ENCODE measurements at places on chromosomes 13 and 19.

GRCh38 chr13:97211300-97211699 is 10.8 kb upstream of the MBNL2 start:
- no peaks in the 10 kb centered on the region for H3K4me1 ChIP-seq
- no peaks in the 10 kb centered on the region for H3K36me3 ChIP-seq
- DNase-seq = no peak
- no peak overlapping the region for H3K27ac ChIP-seq

DNA sequence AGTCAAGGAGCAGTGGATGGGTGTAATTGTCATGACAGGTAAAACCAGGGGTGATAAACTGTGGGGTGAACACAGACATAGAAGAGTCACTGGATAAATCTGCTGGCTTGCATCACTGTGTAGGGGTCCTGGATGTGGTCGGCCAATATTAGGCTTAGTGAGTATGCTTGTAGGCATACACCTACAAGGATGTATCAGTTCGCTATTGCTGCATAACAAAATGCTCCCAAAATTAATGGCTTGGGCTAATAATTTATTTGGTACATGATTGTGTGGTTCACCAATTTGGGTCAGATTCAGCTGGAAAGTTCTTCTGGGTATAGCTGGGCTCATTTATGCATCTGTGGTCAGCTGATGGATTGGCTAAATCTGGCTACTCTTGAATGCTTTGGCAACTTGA is 11.2 kb upstream of the EVI5L start:
- H3K4me3 ChIP-seq = no peak overlapping the region
- no peaks in the 10 kb centered on the region for H3K36me3 ChIP-seq
- no peak for DNase-seq
- peaks cover 3% of the 10 kb centered on the region for H3K27me3 ChIP-seq

GRCh38 chr19:8698433-8699063 is at the start of gene ACTL9:
TSS of gene ACTL9 (minus strand) at chr19:8698795. CDS start at chr19:8698701, 94 bp downstream.
- H3K4me3 ChIP-seq = no peak within 1 kb of the TSS
- no peaks in the 10 kb centered on the region for H3K4me1 ChIP-seq
- no peaks in the 10 kb centered on the region for H3K36me3 ChIP-seq

- no peak overlapping the region for H3K27ac ChIP-seq
- no peaks in the 10 kb centered on the region for H3K36me3 ChIP-seq
- H3K4me3 ChIP-seq = peak overlapping the region; percentile 82
Measured at GRCh38 chr13:113393226-113393562, 29.3 kb upstream of the GRTP1 start.

DNA sequence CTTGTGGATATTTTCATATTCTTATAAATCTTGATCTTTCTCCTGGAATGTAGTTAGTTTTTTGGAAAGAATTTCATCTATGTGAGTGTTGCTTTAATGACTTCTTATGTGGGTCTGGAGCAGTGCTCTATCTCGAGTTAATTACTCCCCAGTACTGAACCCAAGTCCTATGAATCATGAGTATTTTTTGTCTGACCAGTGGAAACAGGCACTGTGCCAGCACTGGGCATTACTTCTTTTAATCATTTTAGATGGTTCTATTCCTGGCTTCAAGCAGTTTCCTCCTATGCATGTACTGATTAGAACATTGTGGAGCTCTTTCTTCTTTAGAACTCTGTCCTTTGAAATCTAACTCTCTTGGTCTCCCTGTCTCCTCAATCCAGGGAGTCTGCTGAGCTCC is 466.3 kb downstream of the PCDH17 start:
- no peaks in the 10 kb centered on the region for H3K27me3 ChIP-seq
- H3K27ac ChIP-seq = no peak overlapping the region

GRCh38 chr19:40990972-40991381 is at the start of gene CYP2B6:
TSS of gene CYP2B6 (plus strand) at chr19:40991282. CDS start at chr19:40991306, 24 bp downstream.
- no peak for DNase-seq
- H3K27ac ChIP-seq = no peak within 1 kb of the TSS
- H3K27me3 ChIP-seq = no peaks in the 10 kb centered on the region

- no peaks in the 10 kb centered on the region for H3K36me3 ChIP-seq
- H3K27me3 ChIP-seq = no peaks in the 10 kb centered on the region
- H3K27ac ChIP-seq = no peak overlapping the region
- no peaks in the 10 kb centered on the region for H3K4me1 ChIP-seq
Measured at GRCh38 chr13:96844195-96844594, 150.1 kb downstream of the OXGR1 start.

GRCh38 chr13:46170687-46171086 is 11.3 kb downstream of the LCP1 start:
- no peaks in the 10 kb centered on the region for H3K36me3 ChIP-seq
- DNase-seq = no peak
- H3K27me3 ChIP-seq = no peaks in the 10 kb centered on the region
- H3K4me3 ChIP-seq = no peak overlapping the region
- peaks cover 88% of the 10 kb centered on the region for H3K4me1 ChIP-seq

DNA sequence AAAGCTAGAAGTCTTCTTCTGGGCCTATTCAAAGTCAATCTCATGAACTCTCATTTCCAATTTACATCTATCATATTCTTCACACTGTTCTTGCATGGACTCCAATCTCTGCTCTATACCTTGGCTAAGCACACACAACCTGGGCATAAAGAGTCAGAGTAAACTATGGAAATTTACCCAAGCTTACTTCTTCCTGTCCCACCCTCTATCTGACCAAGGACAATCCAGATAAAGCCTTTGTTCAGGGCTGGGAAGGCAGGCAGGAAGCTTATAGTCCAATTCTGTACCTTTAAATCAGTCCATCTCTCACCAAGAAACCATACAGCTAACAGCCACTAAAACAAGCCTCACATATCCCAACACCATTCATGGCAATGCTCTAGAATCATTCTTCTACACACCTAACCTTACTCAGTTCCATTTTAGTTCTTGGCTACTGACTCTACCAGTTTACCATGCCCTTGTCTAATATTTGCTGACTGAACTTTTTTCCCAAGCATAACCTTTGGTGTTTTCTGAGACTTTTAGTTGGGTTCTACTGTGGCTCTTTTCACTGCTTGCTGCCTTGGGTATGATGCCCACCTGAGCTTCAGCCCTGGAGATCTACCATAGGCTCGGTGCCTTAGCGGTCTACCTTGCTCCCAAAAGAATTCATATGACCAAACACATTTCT is 38.9 kb downstream of the N4BP2L2 start:
- H3K4me3 ChIP-seq = no peak overlapping the region
- H3K36me3 ChIP-seq = no peaks in the 10 kb centered on the region
- peaks cover 8% of the 10 kb centered on the region for H3K4me1 ChIP-seq
- H3K27me3 ChIP-seq = no peaks in the 10 kb centered on the region
- no peak overlapping the region for H3K27ac ChIP-seq
- no peak for DNase-seq

DNA sequence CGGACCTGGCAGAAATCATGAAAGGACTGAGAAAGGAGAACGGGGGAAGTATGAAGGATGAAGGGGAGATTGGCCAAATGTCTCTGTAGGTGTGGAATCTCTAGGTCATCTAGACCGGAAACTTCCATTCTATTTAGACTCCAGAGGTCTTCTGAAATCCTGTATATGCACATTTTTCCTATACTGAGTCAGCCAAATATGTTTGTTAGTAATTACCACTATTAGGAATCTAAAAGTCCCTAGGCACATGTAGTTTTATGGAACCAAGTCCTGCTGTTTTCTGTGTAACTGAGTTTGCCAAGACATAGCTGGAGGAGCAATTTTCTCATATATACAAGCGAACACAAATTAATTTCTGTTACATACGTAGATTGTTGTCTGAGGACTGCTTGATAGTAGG is 498.1 kb downstream of the GPC5 start:
- H3K4me3 ChIP-seq = no peak overlapping the region
- H3K36me3 ChIP-seq = no peaks in the 10 kb centered on the region
- no peaks in the 10 kb centered on the region for H3K4me1 ChIP-seq

DNA sequence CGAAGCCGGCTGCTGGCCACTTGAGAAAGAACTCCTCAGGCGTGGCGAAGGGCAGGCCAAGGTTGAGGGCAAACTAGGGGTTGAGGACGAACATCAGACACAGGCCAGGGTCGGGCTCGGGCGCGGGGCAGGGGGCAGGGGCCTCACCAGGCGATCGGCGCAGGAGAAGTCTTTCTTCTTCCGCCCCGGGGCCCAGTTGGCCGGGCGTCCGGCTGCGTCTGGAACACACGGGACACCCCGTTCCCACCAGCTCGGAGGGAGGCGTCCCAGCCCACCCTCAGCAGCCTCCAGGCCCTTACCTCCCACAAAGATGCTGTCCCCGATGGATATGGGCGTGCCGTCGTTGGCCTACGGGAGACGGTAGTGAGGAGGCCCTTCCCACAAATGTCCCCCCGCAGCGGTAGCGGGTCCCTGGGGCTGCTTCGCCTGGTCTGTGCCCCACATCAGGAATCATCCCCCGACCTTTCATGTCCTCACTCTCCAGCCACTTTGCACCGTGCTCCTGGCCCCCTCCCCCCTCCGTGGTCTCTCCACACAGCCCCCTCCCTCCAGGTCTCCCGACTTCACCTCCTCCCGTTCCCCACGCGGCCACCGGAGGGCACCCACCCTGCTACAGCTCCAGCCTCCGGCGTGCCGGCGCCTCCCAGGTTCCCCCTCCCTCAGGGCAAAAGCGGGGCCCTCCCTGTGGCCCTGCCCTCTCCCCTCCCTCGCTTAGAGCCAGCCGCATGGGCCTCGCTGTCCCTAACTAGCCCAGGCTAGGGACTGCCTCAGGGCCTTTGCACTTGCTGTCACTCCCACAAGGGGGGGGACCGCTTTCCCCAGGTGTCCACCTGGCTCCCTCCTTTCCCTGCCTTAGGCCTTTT is 4.8 kb downstream of the PNKP start:
- DNase-seq = peak; percentile 49
- peaks cover 23% of the 10 kb centered on the region for H3K4me1 ChIP-seq
- H3K4me3 ChIP-seq = no peak overlapping the region
- peaks cover 71% of the 10 kb centered on the region for H3K36me3 ChIP-seq

- no peak overlapping the region for H3K27ac ChIP-seq
- no peaks in the 10 kb centered on the region for H3K27me3 ChIP-seq
- DNase-seq = no peak
- H3K4me1 ChIP-seq = no peaks in the 10 kb centered on the region
Measured at GRCh38 chr13:36807616-36808015, 11.4 kb upstream of the RFXAP start.

DNA sequence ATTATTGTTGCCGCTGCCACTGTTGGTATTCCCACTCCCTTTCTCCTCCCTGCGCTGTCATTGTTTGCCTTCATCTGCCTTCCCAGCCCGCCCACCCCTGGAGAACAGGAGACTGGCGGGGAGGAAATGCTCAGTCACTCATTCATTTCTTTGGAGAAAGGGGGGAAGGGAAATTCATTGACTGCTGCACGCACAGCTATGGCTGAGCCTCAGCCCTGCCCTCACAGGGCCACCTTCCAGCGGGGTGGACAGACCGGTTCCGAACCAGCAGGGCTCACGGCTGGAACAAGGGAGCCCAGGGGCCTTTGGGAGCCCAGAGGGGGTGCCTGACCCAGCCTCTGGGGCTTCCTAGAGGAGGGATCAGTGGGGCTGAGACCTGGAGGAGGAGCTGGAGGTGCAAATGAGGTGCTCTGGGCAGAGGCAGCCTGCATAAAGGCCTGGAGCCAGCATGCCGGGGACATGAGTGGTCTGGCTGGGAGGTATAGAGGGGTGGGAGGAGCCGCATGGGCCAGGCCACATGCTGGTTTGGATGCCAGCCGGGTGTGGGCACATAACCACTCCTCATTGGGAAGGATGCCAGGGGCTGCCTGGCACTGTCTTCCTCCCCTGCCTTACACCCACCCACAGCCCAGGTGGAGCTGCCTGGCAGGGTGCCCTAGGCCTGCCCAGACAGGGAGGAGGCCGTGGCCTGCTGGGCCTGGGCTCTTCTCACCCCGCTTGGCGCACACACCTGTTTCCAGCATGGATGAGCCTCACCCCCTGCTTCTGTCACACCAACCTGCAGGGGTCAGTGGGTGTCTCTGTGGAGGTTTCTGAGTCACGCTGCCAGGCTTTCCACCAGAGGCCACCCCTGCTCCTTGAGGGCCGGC is 26.8 kb downstream of the PPP5C start:
- peaks cover 49% of the 10 kb centered on the region for H3K36me3 ChIP-seq
- H3K4me3 ChIP-seq = no peak overlapping the region
- peaks cover 32% of the 10 kb centered on the region for H3K4me1 ChIP-seq
- peak; percentile 93 for DNase-seq

Measured in lower lobe of right lung (tissue), 2 donors.